ENCODE measurements at places on chromosomes 11 and 22.

DNA sequence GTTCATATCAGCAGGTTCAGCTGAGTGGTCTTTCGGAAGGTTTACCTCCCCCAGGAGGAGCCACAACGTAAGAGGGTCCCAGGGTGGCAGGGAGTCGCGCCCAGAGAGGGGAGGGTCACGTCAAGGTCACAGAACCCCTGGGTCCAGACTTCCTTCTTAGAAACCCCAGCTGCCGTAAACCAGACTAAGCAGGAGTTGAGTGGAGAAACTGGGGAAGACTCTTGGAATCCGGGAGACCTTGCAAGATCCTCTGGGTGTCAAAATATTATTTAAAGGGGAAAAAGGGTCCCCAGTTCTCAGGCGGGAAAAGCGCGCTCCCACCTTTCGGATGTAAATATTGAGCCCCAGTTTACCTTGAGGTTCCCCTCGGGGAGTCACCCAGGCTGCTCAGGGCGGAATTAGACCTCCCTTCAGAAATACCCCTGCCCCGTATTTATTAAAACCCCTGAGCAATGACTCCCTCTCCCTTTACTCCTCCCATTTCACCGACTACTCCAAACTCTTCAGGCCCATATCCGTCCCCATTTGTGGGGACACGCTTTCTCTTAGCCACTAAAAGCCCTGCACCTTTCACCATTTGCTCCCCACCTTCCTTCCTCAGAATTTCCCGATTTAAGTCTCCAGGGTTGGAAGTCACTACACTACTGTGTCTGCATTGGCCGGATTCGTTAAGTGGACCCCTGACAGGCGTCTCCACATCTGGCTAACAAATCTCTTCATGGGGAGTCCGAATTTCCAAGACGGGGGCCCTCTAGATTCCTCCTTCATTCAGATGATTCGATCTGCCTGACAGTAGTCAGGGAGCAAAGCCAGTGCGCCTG, 4.2 kb downstream of the SLC17A6 start:
- DNase-seq, result no peak

- DNase-seq, result no peak
These were observed 23.8 kb downstream of the CAPRIN1 start for GRCh38 chr11:34075178-34075820.

DNA sequence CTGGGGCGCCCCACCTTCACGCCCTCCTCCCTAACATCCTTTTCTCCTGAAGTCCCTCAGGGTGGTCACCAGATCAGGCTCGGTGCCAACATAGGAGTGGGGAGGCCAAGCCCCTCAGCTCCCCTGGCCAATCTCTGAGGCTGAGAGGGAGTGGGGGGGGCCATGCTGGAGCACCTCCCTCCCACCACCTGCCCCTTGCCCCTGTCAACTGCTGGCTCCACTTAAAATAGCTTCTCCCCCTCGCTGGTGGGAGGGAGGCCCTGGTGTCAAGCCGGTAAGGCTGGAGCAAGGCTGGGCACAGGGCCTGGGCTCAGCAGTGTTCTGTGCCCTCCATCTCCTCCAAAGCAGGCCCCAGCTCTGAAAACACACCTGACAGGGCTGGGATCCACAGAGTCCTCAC, 4.9 kb downstream of the PLXNB2 start:
- DNase-seq, result no peak

DNA sequence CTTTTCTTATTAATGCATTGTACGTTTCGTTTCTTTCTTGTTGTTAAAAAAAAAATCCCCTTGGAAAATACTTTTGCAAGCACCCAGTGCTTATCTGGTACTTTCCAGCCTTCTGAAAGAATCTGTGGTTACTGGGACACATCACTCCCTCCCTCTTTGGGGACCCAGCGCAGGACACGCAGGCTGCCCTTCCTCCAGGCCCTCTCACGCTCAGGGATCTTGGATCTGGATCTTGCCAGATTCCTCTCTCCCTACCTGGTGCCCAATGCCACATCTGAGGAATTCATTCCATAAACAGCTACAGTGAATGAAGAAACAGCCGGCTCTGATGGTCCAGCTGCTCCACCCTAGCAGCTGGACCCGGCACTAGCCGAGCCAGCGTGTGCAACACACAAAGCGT, 55.7 kb downstream of the PHF21B start:
- no peak for DNase-seq

- DNase-seq, result no peak
These were observed 13.6 kb downstream of the PLA2G6 start for GRCh38 chr22:38167988-38168407.

GRCh38 chr11:130124096-130124495, 35.5 kb upstream of the ST14 start:
- DNase-seq, result no peak

DNA sequence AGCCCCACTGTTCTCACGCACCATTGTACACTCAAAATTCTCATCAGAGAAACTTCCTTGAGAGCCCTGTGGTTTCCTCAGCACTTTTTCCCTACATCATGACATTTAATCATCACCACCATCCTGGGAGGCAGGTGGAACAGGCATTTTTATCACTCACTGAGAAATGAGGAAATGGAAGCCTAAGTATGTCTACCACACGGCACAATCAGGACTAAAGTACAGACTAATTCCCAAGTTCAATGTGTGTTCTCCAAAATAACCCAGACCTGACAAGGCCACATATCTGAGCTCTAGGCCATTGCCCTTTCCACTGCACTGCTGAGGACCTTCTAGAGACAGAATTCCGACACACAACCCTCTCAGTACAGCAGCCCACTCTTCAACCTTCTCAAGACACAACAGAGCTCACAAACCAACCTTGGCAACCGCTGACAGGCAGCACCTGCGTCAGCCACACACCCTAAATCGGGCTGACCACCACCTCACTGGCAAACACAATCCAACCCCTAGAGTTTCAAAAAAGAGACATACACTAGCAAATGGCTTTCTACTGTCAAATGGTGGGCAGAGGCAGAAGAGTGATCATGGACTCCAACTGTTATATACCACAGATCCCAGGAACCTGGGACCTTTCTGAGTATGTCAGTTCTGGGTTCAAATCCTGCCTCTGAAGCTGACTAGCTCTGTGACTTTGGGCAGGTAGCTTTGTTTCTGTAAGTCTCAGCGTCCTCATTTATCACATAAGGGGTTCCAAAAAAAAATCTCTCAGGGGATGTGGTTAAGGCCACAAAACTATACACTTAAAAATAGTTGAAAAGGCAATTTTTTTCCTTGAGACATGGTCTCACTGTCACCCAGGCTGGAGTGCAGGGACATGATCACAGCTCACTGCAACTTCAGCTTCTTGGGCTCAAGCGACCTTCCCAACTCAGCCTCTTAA, 16.3 kb downstream of the SMCO4 start:
- no peak for DNase-seq

DNA sequence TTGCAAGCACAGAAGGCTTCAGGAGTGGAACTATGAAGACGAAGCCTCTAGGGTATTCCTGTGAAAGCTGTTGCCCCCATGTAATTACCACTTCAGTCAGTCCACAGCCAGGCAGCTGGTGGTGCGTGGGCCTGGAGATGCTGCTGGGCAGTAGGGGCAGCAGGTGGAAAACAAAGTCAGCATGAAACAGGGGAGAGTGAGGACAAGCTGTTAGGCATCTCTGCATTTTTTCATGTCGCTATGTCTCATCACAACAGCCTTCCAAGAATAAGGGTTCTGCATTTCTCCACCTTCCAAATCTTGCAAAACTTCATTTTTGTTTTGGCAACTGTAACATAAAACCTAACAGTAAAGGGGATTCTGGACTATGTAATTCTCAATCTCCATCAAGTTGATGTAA, 757.5 kb downstream of the NELL1 start:
- no peak for DNase-seq

DNA sequence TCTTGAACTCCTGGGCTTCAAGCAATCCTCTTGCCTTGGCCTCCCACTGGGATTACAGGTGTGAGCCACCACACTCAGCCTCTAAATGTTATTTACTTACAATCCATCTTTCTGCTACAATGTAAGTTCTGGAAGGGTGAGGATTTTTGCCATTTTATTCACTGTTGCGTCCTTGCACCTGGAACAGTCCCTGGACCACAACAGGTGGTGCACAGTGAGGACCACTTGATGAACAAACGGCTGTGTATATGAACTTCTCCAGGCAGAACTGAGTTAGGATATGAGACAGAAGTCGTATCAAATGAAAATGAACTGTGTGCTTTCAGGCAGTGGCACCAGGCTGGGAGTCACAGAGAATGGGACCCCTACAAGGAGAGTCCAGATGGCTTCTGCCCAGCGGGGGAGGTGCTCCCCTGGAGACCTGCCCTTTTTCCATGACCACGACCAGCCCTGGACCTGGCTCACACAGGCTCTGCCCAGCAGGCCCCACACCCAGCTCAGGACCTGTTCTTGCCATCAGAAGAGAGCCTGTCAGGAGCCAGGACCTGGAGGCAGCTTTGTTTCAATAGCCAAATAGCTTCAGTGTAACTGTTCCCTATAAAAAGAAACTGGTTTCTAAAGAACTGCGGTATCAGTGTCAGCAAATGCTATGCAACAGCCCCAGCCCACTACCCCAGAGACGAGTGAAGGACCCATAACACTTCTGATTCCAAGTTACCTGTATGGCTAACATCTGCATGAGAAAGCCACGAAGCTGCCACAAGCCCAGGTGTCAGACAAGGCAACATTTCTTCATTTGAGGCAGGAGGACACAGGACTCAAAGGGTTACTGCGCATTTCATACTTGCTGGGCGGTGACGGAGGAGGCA, 104.9 kb downstream of the MICAL3 start:
- DNase-seq, result no peak

DNA sequence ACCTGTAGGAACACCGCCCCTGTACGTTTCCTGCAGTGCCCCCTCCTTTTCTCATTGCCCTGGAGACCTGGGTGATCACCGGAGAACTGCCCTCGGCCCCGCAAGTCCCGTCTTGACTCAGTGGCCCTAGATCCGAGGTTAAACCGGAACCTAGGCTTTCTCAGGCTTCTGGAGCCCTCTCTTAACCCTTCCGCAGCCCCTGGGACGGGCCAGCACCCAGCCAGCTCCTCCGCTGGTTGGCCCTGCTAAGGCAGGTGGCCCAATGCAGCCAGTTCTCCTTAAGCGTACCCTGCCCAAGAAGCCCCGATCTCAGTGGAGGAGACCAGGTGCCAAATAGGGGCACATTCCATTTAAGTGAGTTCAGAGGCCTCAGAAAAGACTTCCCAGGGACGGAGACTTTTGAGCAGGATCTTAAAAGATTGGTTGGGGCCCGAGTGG, 776 bp downstream of the NLRX1 start:
- peak; percentile 72 for DNase-seq

DNA sequence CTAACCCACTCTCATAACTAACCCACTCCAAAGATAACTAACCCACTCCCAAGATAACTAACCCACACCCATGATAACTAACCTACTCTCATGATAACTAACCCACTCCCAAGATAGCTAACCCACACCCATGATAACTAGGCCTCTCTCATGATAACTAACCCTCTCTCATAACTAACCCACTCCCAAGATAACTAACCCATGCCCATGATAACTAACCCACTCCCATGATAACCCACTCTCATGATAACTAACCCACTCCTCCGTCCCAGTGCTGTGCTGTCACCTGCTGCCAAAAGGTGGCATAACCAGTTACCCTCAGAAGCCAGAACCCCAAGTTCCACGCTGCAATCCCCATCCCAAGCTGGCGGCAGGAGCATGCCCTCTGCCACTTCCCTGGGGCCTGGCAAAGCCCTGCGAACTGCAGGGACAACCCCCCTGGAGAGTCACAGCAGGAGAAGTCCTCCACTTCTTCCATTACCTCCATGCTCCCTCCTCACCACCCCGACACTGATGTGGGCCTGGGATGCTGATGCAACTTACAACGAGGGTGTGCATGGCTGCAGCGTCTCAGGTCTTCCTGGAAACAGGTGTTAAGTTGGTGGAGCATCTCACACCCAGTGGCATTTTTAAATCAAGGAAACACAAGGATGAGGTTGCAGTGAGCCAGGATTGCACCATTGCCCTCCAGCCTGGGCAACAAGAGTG, 30.8 kb upstream of the CELSR1 start:
- no peak for DNase-seq

GRCh38 chr11:40166892-40167291, 1292.6 kb downstream of the LRRC4C start:
- no peak for DNase-seq

DNA sequence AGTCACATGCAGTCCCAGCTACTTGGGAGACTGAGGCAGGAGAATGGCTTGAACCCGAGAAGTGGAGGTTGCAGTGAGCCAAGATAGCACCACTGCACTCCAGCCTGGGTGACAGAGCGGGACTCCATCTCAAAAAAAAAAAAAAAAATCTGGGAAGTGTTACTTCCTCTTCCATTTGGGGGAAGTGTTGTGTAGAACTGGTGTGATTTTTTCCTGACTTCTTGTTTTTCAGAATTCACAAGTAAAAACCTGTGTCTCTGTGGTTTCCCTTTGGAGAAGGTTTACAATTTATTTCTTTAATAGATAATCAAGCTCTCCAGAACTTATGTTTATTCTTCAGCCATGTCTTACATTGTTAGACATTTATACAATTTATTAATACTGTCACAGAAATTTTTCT, 396.1 kb downstream of the BRD1 start:
- DNase-seq, result no peak

DNA sequence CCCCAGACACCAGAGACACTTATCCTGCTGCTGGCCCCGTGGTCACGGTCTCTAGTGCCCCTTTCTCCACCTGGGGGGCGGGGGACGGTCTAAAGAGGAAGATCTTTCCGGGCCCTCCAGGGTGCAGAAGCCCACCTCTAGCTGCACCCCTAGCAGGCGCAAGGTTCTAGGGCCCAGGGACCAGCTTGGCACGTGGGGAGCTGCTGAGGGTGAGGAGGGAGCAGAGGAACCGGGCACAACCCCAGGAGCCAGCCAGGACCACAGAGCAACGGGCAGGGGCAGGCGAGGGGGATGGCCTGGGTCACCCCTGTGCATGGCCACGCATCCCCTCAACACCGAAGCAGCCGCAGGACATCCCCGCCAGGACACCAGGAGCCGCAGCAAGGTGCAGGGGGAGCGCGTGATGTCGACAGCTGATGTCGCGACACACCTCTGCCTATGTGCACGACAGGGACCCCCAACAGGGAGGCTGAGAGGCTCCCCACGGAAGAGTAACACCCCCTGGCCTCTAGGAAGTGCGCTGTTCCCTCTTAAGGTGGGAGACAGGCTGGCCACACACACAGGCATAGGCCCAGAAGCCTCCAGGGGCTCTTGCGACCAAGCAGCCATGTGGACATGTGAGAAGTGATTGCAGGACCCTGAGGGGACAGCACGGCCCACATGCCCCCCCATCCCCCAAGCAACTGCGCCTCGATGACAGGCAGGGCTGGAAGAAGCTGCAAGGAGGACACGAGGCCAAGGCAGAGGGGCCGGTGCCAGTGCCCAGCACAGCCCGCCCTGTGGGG, 5.1 kb downstream of the LRFN4 start:
- DNase-seq, result no peak

GRCh38 chr11:134043821-134044420, 25.0 kb upstream of the JAM3 start:
- no peak for DNase-seq
